Activated CD4-positive, alpha-beta T cell treated with anti-CD3 and anti-CD28 coated beads, Interleukin-2, amount 50 U/mL, for 48 hours (primary cell): ENCODE measurements at places on chromosomes 13 and 19.

GRCh38 chr13:37479916-37480315 lies 118.7 kb downstream of the POSTN start:
- no peak for DNase-seq

DNA sequence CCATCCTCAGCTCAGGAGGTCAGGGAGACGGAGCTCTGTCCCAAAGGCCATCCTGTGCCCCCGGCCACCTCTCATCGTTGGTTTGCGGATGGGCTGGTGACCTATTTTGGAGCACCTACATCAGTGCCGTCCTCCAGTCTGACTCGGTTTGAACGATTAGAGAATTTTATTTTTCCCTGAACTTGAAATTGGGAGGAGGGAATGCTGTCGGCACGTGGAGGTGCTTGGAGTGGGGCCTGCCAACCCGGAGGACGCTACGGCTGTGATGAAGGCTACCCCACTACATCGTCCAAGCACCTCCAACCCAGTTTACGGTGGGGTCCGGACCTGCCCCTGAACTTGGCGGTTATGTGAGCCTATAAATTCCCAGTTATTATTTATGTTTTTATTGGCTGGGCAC lies 3.0 kb upstream of the ZNF554 start:
- DNase-seq = no peak

- no peak for DNase-seq
Observed at GRCh38 chr13:39597838-39598237, 5.2 kb downstream of the LHFPL6 start.

GRCh38 chr13:104318121-104318520 lies 1251.9 kb upstream of the SLC10A2 start:
- DNase-seq = no peak

DNA sequence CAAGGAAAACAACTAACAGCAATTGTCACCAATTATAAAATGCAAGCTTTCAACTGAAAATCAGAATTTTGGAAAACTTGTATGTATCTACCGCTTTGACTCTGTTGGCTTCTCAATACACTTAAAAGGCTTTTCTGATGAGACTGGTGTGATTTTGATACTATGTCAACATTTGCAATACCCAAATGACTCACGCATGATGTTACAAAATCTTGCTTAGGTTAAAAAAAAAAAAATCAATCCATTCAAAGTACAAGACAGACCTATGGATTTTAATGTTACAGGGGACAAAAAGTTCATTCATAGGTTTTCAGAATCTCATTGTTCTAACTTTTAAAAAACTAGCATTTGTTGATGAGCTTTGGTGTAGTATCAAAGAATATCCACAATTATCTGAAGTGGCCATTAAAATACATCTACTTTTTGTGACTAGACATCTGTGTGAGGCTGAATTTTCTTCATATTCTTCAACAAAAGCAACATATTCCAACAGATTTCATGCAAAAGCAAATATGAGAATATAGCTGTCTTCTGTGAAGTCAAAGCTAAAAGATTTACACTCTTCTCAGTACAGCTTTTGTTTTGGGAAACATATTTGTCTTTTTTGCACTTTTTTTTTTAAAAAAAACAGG lies 10.7 kb downstream of the ELF1 start:
- no peak for DNase-seq

DNA sequence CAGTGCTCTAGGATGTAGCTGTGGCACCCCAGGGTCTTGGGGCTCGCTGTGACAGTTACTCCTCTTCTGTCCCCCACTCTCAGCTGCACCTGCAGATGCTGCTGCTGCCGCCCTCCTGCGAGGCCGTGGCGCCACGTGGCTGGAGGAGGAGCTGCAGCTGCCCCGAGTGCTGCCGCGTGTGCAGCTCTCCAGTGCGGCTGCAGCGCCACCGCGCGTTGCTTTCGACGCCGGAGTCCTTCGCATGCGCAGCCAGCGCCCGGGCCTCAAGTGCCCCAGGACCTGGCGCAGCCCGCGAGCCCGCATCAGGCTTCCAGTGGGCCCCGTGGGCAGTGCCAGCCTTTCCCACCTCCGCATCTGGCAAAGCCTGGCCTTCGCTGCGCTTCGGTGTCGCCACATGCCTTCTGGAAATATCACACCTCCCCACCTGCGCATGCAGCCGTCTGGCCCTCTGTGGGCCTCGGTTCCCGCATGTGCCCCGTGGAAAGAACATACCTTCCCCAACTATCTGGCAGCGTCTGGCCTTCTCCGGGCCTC lies 692 bp upstream of the ZNF580 start:
- DNase-seq = peak; percentile 71

DNA sequence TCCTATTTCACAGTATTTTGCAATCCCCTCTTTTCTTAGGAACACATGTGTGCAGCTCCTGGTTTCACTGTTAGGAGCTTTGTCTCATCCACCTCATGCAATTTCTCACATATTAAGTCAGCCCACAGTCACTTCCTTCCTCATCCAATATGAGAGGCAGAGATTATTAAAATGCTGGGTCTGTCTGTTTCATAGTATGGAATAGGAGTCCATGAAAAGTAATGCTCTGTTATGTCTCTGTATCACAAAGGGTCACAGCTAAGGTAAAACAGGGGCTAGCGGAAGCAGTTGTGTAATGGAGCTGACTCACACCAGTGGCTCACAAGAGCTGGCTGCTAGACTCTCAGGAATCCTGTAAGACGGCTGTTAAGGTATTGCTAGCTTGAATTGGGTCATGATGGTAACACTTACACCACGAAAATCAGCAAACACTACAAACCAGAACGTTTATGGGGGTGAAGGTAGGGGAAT lies 216.5 kb downstream of the EFNB2 start:
- no peak for DNase-seq

- DNase-seq = peak; percentile 11
Observed at GRCh38 chr13:91406619-91407018, 8.2 kb downstream of the GPC5 start.

DNA sequence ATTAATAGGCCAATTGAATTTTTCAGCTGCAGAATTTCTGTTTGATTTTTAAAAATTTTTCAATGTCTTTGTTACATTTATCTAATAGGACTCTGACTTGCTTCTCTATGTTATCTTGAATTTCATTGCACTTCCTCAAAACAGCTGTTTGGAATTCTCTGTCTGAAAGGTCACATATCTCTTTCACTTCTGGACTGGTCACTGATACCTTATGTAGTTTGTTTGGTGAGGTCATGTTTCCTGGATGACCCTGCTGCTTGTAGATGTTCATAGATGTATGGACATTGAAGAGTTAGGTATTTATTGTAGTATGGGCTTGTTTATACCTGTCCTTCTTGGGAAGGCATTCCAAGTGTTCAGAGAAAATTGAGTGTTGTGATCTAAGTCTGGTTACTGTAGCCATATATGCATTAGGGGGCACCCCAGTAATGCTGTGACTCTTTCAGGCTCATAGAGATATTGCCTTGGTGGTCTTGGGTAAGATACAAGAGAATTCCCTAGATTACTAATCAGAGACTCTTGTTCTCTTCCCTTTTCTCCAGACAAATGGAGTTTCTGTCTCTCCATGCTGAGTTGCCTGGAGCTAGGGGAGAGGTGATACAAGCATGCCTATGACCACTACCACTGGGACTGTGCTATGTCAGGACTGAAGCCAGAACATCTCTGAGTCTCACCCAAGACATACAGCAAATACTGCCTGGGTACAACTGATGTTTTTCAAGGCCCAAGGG lies 27.8 kb downstream of the RFC3 start:
- no peak for DNase-seq

DNA sequence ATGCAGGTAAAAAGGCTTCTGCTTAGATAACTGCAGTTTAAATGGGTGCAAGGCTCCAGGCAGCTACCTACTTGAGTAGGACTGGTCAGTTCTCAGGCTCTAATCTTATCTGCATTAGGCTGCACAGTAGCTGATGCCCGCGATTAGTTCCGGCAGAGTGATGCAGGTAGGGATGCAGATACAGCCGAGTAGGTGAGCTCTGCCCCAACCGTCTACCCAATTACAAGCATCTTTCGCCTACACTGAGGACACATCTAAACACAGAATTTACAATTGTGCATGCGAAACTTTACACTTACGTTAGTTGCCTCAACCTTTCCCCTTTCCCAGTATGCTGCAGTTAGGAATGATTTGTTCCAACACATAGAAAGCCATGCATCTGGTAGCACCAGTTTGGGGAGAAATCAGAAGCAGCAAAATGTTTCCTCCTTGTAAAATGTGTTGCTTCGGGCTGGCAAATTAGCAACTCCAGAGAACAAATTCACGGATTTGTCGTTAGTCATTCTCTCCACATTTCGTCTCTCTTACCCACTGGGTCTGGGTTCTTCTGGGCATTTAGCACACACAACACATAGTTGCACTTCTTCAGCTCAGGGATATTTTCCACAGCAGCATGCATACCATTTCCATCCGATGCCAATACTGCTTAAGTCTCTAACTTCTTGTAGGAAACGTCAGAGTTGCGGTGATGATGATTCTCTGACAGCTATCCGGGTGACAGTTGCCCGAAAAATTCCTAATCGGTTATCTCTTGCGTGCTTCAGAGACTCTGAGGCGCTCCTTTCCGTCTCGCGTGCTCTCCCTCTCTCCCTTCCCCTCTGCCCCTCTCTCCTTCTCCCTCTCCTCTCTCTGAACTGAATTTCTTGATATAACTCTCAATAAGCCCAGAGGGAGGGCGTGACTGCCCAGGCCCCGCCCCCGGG lies at the start of gene PCDH9:
TSS of gene PCDH9 (minus strand) at position 856 of the 923 bp plus-strand sequence. CDS start 1,896 bp downstream, outside the sequence.
- DNase-seq = peak; percentile 2

DNA sequence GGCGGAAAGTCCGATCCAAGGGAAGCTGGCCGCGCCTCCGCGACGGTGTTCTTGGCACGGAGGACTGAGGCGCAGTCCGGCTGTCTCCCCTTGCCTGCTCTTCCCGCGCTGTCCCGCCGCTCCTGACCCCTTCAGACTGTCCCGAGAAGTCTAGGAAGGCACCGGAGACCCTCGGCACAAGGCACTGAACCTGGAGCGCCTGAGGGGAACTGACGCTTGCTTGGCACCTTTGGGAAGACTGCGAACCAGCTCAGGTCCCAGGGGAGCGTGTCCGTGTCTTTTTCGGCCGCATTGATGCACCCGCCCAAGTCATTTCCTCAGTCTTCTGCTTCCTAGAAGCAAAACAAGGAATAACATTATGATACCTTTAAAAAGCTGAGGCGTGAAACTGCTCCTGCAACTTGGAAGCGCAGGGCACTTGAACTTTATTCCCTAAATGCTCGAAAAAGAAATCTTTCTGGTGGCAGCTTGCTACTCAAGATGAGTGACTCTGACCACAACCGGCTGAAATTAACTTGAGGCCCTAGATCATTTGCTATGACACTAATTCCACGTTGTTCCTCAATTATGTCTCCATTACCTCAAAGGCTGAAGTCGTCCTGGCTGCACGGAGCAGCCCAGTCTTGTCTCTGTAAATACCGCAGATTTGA lies 735 bp upstream of the FLT1 start:
- no peak for DNase-seq

DNA sequence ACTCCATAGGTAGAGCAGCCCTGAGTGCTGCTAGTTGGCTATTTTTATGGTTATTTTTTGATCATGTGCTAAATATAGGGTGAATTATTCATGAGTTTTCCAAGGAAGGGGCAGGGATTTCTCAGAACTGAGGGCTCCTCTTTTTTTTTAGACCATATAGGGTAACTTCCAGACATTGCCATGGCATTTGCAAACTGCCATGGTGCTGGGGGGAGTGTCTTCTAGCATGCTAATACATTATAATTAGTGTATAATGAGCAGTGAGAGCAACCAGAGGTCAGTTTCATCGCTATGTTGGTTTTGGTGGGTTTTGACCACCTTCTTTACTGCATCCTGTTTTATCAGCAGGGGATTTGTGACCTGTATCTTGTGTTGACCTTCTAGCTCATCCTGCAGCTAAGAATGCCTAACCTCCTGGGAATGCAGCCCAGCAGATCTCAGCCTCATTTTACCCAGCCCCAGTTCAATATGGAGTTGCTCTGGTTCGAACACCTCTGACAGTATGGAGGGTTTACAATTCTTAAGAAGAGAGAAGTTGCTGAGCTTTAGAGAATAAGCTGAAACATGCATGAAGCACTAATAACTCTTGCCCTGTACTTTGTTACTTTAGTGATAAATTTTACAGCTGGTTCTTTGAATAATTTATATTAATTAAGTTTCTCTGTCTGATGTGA lies 31.7 kb downstream of the CEACAM1 start:
- DNase-seq = no peak

DNA sequence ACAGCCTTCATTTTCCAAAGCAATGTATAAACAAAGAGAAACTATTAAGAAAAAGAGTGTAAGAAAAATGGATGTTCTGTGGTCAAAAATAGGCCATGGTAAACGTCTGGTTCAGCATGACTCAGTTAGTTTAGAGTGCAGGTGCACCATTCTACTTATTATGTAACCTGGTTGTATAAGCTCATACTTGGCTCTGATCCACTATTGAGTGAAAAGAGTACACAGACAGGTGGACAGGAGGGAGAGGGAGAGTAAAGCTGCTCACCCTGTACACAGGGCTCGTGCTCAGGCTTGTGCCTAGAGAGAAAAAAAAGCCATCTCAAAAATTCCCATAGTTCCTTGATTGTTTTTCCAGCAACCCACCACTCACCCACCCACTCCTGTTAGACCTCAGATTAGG lies 85.8 kb upstream of the ZNF91 start:
- DNase-seq = no peak

DNA sequence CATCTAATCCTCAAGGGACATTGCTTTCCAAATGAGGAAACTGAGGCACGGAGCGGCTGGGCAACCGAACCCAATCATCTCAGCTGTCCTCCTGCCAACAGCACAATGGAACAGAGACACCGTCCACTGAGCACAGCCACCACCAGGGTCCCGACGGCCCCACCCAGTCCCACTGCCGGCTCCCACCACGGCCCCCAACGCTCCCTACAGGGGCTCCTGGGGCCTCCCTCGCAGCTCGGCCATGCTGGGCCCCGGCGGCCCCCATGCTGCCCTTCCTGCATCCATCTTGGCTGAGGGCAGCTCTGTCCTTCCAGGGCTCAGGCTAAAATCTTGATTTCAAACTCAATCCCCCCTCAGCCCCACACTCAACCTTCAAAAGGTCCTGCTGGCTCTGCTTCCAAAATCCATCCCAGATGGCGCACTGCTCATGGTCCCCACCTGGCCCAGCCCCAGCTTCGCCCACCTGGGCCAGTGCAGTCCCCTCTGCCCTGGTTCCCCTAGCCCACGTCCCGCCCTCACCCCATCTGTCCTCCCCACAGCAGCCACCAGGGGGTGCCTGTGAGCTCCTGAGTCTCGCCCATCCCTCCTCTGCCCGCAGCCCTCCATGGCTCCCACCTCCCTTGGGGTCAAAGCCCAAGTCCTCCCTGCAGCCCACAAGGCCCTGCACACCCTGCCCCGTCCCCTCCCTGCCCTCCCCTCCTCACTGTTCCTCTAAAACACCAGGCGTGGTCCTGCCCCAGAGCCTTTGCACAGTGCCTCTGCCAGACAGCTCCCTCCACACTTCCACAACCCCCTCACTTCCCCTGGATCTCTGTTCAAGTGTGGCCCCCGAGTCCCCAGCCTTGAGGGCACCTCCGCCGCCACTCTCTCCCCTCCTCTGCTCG lies 7.9 kb downstream of the PIP5K1C start:
- DNase-seq = peak; percentile 59
